ENCODE measurements at places on chromosomes 11 and 22.

DNA sequence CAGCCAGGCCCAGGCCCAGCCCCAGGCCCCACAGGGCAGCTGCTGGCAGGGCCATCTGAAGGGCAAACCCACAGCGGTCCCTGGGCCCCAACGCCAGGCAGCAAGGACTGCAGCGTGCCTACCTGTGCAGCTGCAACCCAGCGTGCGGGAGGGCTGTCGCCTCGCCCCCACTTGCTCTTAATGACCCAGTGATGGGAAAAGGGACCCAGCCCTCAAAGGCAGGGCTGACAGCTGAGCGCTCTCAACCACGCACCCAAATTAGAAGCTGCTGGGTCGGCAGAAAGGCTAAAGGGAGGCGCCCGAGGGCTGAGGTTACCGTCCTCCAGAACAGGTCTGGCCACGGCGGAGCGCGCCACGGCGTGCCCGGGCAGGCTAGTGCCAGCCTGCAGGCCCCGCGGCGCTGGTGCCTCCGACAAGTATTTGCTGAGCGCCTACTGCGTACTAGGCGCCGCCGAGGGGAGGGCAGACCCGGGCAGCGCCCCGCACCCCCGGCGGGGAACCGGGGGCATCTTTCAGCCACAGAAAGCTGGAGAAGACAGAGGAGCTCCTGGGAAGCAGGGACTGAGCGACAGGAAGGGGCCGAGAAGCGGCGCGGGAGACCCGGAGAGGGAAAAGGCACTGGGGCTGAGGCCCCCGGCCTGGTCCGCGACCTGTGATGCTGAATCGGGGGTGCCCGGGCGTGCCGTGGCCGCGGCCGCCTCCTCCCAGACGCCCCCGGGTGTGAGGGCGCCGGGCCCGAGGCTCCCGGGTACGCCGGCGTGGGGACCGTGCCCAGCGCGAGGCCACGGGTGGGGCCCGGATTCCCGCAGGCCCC lies 773 bp downstream of the HRAS start:
- DNase-seq: no peak

DNA sequence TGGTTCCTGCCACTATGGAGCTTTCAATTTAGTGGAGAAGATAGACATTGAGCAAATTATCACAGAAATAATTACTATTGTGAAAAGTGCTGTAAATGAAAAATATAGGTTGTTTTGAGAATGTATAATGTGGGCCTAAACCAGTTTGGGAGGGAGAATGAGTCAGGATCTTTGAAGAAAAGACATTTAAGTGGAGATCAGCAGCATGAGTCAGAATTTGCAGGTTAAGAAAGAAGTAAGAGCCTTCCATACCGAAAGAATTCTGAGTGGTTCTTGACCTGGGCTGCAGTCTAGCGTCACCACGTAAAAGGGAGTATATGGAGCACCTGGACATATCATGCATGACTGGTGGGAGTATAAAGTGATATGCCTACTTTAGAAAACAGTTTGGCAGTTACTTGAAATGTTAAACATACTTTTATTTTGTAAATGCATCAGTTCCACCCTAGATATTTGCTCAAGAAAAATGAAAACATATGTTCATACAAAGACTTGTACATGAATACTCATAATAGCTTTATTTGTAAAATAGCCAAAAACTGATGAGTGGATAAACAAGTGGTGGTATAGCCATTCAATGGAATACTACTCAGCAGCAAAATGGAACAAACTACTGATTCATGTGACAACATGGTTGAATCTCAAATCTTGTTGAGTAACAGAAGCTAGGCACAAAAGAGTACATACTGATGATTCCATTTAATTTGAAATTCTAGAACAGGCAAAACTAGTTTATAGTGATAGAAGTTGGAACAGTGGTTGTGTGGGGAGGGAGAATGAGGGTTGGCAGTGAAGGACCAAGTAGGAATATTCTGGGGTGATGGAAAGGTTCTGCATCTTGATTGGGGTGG lies 99.2 kb downstream of the STIM1 start:
- no peak for DNase-seq

DNA sequence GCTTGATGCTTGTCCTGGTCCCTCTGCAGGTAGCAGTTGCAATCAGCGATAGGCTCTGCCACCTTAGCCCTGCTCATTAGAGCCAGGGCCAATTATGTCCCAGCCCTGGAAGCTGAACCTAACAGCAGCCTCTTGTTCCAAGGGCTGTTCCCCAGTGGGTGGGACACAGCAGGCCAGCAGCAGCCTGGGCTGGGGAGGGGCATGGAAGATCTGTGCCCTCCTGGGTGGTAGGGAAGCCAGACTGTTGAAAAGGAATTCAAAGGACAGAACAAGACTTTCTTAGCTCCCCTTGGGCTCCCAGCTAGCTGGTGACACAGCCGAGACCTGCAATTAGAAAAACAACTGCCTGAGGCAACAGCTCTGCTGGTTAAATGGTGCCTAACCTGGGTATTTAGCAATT lies 17.4 kb downstream of the DRD2 start:
- DNase-seq: no peak

DNA sequence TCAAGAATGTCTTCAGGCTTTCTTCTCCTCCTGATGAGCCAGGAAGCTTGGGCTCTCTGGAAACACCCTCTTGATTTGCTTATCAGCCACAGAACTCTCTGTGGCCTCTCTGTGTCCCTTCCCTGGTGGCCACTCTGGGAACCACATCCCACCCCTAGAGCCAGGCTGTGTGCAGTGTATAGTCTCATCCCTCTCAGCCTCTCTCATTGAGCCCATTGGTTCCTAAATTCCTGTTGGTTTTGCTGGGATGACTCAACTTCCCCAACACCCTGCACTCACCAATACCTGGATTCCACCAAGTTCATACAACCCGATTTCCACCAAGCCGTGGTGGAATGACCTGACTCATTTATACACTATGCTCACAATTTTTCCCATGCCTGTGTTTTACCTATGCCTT lies 5.2 kb downstream of the IRAG1 start:
- no peak for DNase-seq

- no peak for DNase-seq
Observed at GRCh38 chr11:73361953-73362776, 14.0 kb upstream of the RELT start.

GRCh38 chr11:66543263-66544107 lies 2.4 kb downstream of the ZDHHC24 start:
- no peak for DNase-seq

DNA sequence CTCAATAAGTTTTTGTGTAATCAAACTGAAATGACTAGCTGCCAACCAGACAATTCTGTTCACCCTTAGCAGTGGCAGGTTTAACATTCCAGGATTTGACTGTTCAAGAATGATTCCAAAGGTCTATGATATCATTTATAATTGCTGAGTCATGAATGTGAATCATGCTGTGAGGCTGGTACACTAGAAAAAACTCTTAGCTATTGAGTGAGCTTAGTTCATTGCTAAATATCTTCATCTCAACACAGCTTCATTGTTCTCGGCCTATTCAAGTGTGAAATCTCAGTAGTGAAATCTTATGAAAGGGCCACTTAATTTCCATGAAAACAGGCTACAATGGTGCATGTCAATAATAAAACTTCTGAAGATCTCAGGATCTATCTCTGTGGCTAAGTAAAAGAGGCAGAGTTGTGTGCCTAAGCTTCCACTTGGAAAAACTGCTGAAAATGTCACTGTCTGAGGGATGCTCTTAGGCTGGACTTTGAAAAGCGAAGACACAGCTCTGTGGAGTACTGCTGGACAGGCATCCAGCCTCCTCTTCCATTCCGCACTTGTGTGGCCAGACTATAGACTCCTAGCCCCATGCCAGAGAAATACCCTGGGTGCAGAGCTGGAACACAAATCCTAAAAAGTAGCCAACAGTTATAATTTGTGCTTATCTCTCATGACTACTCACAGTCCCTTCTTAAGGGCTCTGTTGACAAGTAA lies 12.8 kb downstream of the AQP11 start:
- no peak for DNase-seq

DNA sequence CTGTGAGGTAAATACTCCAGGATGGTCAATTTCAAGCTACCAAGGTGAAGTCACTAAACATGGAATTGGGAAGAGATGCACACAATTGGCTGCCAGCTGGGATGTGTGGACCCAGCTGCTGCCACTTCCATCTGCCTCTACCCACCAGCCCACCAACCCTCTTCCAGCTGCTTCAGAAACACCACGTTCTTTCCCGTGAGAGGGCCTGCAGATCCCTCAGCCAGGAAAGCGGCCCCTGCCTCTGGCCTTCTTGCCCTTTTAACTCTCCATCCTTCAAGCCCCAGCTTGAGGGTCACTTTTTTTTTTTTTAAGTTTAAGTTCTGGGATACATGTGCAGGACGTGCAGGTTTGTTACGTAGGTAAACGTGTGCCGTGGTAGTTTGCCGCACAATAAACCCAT lies 20.0 kb downstream of the PRG3 start:
- no peak for DNase-seq

DNA sequence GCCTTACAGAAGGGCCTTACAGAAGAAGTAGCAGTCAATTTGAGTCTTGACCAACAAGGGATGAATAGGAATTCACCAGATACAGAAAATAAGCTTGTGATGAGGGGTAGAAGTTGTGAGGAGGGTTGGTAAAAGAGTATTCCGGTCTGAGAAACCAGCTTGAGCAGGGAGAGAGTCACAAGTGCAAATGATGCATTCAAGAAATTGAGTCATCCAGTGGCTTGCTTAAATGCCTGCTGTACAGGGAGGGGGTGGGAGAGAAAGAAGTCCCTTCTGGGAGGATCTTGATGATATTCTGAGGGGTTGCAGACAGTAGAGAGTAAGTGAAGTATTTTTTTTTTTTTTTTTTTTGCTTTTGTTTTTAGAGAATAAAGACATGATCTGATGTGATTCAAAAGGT lies 9.2 kb downstream of the CCKBR start:
- no peak for DNase-seq

DNA sequence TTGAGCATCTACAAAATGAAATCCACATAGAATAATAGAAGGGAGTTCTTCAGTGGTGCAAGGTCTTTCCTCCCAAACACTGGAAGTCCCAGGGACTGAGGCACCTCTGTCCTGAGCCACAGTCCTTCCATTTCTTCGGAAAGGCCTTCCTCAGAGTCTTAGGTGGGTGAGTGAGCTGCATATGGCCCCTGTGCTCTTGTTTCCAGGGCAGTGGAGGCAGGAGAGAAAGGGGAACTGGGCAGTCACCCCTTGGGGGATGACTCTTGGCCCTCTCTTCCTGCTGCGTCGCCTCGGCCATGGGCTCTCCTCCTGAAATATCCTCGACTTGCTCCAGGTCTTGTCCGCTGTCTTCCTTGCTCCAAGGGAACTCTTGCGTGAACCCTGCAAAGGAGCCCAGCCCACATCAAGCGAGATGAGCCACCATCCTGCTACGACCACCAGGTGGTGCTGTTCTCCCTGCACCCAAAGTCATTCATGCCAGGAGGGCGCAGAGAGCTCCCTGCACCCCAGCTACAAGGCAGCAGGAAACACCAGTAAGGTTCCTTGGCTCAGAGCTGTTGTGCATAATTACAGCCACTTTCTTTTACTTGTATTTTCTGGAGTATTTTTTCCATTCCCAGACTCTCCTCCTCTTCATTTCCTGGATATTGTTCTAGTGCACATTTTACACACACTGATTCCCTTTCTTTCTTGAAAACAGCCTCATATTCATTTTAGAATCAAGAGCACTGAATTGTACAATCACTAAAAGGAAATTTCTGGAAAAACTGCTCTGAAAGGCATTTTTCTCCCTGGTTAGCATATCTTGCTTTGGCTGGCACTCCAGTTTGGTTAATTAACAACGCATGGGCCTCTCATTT lies 397.8 kb downstream of the OPCML start:
- peak; percentile 8 for DNase-seq

- DNase-seq: peak; percentile 74
Observed at GRCh38 chr11:32259641-32260081, 168.8 kb downstream of the RCN1 start.

- peak; percentile 10 for DNase-seq
Observed at GRCh38 chr22:32206774-32207758, 2.2 kb upstream of the RFPL2 start.

GRCh38 chr11:123374622-123374968 lies 55.5 kb upstream of the GRAMD1B start:
- no peak for DNase-seq

DNA sequence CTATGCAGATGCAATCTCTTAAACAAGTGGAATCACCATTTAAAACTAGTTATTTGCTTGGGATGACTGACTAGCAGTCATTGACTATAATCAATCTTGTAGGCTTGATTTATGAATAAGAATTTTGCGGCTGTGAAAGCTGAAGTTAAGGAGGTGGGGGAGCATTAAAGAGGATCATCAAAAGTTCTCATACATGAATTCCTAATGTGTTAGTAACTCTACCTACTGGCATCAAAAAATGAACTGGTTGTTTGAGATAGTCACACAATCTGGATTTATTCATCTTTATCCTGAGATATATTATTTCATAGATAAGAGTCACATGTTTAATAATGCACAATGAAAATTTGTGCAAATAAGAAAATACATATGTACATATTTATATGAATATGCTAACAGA lies 393.6 kb downstream of the LUZP2 start:
- no peak for DNase-seq

GRCh38 chr11:84923489-84923888 lies 703.7 kb downstream of the DLG2 start:
- DNase-seq: no peak

DNA sequence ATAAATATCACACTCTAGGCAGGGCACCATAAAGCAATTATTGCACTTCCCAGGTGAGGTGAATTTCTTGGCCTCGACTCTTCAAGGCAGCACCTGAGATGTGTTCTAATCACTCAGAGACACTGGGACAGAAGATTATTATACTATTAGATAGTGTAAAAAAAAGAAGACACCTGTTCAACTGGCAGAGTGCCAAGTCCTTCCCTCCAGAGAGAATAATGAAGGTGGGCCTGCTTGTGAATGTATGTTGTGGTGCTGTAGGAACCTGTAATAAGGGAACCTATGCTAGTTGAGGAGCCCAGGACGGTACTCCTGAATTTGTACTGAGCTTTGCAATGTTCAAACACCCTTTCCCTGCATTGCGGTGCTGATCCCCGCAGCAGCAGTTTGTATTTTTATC lies 107.5 kb downstream of the NXPE2 start:
- DNase-seq: no peak

DNA sequence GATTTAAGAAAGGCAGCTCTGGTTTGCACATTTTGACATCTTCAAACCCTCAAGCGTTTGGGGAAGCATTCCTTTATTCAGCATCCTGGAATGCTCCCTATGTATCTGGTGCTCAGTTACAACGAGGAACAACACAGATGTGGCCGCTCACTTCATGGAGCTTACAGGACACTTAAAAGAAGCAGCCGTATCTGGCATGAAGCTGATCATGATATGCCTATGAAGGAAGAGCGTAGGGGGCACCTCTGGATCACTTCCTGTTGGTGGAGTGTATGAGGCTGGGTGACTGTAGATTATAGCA lies 72.3 kb upstream of the TP53I11 start:
- no peak for DNase-seq

- no peak for DNase-seq
Observed at GRCh38 chr11:1055990-1056771, 18.5 kb upstream of the MUC2 start.

- no peak for DNase-seq
Observed at GRCh38 chr11:34449013-34449412, 10.3 kb downstream of the CAT start.

GRCh38 chr11:67364169-67364568 lies 9.2 kb downstream of the CLCF1 start:
- DNase-seq: no peak
